ENCODE measurements at places on chromosomes 2 and 18.

DNA sequence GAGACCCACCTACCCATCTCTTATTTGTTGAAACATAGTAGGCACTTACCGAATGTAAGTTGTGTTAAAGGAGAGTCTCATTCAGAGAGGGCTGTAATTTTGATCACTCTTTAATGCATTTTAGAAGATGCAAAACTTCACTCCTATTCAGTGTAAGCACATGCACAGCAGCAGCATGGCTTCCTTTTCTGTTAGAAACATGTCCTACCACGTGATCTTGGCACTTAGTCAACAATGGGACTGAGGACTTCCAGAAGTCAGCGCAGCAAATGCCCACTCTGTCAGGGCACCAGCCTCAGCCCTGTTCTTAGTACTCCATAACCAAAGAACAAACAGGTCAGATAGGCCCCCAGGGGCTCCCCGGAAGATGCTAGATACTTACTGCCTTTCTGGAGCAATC, 456.5 kb downstream of the METTL4 start:
- no peak for DNase-seq

DNA sequence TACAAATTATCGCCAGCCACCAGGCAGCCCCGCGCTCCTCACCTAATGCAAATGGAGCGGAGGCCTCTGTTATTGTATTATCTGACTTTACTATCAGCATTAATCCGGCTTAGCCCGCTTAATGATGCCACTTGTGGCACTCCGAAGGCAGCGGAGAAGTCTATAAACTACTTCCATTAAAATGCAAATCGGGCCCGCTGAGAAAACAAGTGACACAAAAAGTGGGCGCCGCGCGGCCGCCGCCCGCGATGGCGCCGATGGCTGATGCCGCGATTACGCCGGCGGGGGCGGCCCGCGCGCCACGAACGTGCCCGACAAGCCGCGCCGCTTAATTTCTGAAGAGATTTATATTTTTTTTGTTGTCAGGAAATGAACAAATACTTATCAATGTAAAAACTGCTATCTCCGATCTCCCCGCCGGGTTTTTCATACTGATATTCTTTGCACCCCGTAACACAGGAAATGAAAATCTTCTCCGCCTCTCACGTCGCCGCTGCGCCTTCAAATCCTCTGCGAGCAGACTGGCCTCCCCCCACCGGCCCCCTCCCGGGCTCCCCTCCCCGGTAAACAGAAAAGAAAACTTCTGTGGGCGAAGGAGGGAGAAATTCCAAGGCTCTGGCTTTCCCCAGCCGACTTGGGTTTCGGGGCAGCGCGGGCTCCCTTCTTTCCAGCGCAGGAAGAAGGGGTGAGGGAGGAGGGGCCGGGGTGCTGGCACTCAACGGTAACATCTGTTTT, 221.8 kb downstream of the INSIG2 start:
- peak; percentile 86 for DNase-seq

- no peak for DNase-seq
Measured at GRCh38 chr2:177639262-177639914, 246.8 kb downstream of the AGPS start.

DNA sequence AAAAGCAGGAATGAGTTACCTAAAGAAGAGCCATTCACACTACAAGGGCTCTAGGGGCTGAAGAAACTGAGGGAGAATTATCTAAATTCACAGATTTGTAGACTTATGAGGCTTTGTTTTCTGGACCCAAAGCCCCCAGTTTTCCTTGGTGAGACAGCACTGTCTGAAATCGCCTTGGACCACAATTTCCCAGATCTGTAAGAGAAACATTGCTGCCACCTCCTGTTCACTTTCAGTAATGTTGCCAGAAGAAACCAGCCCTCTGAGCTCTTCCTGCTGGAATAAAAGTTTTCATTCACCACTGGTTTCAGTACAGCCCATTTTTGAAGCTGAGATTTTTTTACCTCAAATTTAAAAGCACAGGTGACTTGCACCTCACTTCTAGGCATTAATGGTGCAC, 169.2 kb downstream of the CDH20 start:
- no peak for DNase-seq

DNA sequence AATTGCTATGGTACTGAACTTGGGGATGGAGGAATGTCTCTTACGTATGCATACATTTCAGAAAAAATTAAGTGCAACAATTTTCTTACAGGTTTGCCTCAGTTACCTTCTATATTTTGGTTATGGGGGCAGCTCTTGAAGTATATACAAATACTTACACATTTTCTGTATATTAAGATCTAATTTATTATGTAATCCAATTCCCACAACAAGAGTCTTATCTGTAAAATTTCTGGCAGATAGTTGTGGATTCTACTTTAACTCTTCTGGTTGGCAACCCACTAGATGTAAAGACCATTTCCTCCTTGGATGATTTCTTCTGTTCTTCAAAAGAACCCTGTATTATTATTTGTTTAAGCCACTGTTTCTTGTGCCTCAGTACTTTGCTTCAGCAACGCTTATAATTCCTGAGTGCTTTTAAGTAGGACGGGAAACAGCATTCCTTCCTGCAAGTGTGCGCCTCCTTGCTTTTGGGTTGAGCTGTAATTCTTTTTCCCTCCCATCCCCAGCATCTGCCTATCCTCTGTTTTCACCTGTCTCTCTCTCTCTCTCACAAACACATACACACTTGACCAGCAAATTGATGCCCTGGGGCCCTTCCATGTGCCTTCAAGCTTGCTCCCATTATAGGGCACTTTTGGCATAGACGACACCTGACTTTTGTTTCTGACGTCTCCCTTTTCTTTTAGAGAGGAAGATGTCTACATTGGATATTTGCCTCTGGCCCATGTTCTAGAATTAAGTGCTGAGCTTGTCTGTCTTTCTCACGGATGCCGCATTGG, 61.4 kb downstream of the ACSL3 start:
- DNase-seq: no peak

DNA sequence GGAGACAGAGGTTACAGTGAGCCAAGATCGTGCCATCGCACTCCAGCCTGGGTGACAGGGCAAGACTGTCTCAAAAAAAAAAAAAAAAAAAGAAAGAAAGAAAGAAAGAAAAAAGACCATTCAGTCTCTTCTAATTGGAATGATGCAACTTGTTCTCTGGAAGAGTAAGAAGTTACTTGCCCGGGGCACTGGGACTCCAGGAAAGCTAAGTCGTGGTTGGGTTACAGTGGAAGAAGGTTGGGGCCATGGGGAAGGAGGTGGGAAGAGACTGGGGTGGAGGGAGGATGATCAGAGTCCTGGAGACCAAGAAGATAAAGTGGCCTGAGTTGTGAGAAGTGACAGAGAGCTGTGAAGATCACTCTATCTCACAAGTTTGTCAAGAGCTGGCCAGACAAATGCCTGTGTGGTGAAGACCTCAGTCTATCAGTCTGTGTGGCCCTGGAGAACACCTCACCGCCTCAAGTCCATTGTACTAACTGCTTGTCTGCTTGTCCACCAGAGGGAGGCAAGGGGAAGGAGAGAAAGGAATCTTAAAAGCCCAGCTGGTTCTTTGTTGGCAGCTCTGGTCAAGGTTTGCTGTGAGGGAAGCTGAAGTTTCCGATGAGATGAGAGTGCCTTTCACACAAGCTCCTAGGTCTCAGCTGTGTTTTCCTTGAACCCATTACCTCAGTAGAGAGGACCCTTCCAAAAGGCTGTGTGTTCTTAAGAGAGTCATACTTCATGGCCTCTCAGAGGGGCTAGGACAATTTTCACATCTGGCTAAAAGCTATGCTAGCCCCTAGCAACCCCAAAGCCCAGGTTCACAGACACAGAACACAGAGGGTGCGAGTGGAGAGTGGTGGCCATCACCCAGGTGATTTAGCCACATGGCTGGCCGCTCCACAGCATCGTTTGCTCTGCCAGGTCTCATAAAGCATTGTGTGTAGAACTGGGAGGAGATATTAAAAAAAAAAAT, 72.0 kb upstream of the TMEM178A start:
- DNase-seq: no peak

GRCh38 chr18:68449292-68449691, 265.6 kb downstream of the TMX3 start:
- DNase-seq: no peak

GRCh38 chr18:57214976-57215375, 68.1 kb downstream of the BOD1L2 start:
- no peak for DNase-seq

DNA sequence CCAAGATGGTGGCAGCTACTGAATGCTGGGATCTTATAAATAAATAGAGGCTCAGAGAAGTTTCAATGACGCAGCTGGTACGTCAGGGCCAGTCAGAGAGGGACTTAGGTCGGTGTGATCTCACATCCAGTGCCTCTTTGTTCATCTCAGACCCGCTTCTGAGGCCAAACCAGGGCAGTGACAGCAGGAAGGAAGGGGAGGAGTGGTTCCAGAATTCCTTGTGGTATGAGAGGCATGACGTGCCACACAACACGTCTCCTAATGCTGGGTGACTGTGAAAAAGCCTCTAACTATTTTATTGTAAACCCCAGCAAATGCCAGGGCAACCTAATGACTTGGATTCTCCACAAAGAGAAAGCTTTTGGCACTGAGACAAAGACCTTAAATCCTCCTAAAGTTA, 423.3 kb downstream of the LPIN1 start:
- no peak for DNase-seq

DNA sequence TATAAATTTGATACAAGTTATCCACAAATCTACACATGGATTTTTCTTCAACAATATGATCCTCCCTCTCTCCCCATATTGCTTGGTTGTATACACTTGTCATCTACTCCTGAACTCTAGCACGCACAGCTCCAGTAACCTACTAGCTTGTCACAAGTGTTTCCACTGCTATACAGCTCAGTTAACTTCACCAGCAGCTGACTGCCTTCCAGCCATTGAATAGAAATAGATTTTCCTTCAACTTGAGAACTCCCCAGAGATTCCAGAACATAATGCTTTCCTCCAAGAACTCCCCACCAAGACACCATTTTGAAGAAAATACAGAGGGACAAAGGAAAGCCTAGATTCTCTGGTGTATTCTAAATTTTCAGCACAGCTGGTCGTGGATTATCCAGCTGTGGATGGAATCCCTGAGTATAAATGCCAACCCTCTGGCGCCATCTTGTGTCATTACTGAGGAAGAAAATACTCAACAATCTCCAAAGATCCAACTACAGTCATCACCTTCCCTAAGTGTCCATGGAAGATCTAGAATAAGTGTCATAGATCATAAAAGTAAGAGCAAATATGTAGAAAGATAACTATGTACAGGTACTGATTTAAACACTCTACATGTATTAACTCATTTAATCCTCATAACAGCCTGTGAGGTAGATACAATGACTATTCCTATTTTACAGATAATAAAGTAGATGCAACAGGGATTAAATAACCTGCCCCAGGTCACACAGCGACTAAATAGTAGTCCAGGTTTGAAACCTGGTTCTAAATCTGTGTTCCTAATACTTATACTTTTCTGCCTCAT, 156.7 kb downstream of the ARHGAP28 start:
- no peak for DNase-seq

DNA sequence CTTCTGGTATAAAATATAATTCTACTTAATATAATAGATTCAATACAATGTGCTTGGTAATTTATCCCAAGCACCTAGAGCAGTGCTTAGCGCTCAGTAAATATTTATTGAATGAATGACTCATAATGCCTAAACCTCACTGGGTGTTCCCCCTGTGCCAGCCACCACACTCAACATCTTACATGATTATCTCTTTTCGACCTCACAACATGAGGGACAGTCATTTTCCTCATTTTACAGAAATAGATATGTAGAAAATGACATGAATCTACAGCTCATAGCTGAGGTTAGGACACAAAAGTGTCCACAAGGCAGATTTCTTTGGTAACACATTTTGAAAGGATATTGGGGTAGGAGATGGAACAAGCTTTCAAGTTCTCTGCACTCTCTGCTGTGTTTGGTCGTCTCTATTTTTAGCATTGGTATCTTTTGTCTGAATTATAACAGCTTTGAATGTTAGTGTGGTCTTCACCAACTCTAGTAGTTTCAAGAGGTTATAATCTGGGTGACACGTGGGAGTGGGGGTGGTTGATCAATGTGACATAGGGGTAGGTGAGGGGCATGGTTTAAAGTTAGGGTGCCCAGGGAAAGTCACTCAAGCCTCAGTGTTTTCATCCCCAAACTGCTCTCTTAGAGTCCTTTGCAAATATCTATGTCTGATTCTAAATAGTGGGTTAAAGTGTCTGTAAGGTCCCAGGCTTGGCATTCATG, 9.8 kb downstream of the MYOM1 start:
- DNase-seq: no peak

DNA sequence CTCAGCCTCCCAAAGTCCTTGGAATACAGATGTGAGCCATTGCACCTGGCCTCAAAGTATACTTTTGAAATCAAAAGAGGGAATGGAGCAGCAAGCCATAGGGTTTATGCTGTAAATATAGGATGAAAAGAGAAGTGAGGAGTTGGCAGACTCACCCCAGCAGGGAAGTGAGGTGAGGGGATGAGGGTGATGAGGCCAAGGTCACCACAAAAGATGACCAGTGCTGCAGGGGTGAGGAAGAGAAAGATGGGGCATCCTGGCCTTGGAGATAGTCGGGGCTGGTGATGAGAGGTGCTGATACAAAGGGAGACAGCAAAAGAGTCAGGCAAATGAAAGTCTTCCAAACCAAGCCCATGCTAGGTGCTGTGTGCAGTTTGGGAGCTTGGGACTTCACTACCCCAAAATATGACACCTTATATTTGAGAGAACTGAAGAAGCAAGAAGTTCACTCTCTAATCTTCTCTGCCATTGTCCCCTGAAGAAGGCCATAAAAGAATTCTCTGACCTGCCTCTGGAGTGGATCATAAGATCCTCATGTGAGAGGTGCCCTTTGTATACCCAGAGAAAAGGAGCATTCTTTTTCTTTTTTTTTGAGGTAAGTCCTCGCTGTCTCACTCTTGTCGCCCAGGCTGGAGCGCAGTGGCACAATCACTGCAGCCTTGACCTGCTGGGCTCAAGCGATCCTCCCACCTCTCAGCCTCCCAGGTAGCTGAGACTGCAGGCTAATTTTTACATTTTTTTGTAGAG, 31.0 kb downstream of the TGIF1 start:
- no peak for DNase-seq

DNA sequence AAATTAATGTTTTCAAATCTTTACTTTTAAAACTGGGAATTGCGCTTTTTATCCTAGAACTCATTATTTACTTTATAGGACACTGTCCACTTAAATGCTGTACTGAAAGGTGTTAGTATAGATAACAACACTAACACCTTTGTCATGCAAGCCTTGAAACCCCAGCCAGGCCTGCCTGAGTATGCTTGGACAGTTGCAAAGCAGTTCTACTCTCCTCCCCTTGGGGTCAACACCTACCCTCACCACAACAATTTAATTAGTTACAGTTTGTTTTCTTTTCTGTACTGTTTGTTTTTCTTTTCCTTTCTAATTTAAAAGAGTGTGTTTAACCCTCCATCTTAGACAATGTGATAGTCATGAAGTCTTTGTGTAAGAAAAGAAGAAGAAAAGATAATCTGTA, 18.9 kb upstream of the FAM98A start:
- DNase-seq: no peak

DNA sequence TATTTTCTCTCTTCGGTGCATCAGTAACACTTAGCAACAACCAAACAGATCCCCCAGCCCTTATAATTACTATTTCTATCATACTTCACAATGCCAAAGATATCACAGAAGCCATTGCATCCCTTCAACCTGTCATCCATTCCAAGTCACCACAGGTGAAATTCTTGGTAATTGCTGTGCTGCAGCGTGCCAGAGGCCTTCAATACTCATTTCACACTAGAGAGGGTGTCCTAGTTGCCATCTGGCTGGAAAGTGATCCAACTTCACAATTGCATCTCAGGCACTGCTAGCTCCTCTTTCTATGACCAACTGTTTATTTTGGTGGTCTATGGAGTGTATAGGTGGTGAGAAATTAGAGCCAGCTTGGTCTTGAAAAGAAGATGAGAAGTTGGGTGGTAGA, 131.2 kb downstream of the NUP35 start:
- no peak for DNase-seq

GRCh38 chr2:27849558-27850205, 40.5 kb downstream of the RBKS start:
- no peak for DNase-seq

- DNase-seq: no peak
Measured at GRCh38 chr2:220106065-220106464, 478.6 kb downstream of the SLC4A3 start.
